ENCODE measurements at places on chromosomes 5 and 9.
A peak's percentile ranks its signal among the peaks of the same experiment; 100 is the strongest.

- DNase-seq = no peak
Observed at GRCh38 chr9:17764306-17764705, 185.4 kb downstream of the SH3GL2 start.

- DNase-seq = no peak
Observed at GRCh38 chr9:127833555-127833954, 20.9 kb downstream of the ENG start.

GRCh38 chr5:56601641-56602071 lies 213.7 kb upstream of the MAP3K1 start:
- no peak for DNase-seq

- DNase-seq = no peak
Observed at GRCh38 chr9:437066-437465, 222.4 kb downstream of the DOCK8 start.

DNA sequence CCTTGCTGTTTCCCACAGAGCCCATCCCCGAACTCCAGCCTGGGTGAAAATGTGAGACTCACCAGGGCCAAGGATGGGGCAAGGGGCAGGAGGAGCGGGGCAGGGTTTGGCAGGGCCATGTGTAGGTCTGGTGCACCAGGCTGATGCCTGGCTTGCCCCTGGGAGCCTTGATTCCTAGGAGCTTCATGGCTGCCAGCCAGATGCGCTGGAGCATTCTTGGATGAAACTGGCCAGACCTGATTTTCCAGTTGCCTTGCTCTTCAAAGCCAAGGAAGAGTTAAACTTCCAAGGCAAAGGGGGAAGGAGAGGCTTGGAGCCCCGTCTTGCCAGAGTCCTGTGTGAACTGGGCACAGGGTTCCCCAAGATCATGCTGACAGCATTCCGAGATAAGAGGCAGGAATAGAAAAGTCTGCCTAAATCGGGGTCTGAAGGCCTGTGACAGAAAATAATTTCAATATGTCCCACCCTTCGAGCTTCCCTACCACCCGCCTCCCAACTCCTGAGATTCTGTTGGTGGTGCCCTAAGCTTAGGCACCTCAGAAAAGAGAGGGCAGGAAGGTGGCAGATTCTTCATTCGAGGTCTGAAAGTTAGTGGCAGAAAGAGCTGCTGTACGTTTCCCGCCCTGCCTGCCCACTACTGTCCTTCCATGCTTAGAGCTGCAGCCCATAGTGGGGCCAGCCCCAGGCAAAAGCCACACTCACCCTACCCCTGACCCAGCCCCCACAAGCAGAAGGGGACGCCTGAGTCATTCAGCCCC lies 20.4 kb downstream of the FAT2 start:
- DNase-seq = no peak

- DNase-seq = peak; percentile 79
Observed at GRCh38 chr5:159207686-159208513, 1.5 kb downstream of the RNF145 start.

All from left forelimb (tissue), 1 donor.